ENCODE measurements at places on chromosomes 5 and 9. TPM values are rescaled to one million over a fixed set of nuclear protein-coding genes. Genes with fewer than 3 reads are reported as not detected.

The SLC1A3 gene
- 21.8 TPM for total RNA-seq

The NELFB gene
- total RNA-seq, result 36.5 TPM

The HK3 gene
- 4.7 TPM for total RNA-seq

The CEP72 gene
- 5.0 TPM for total RNA-seq

The HTR4 gene
- 16.1 TPM for total RNA-seq

The MAN2A1 gene
- 58.4 TPM for total RNA-seq

The CXCL14 gene
- 16.1 TPM for total RNA-seq

The GCNT1 gene
- total RNA-seq, result 10.0 TPM

The FYB1 gene
- 15.5 TPM for total RNA-seq

The SLC22A4 gene
- 0.49 TPM for total RNA-seq

The ABLIM3 gene
- total RNA-seq, result 6.8 TPM

The ACTBL2 gene
- not detected for total RNA-seq

The SVEP1 gene
- total RNA-seq, result 61.2 TPM

The SYNPO gene
- total RNA-seq, result 13.3 TPM

GRCh38 chr9:125646217-125646616 is 60.8 kb downstream of the MAPKAP1 start:
- H3K4me1 ChIP-seq, result no peaks in the 10 kb centered on the region
- no peak overlapping the region for H3K4me3 ChIP-seq
- H3K27me3 ChIP-seq, result no peaks in the 10 kb centered on the region
- no peak for DNase-seq

- H3K4me1 ChIP-seq, result no peaks in the 10 kb centered on the region
- H3K27me3 ChIP-seq, result no peaks in the 10 kb centered on the region
- no peak overlapping the region for H3K4me3 ChIP-seq
- H3K27ac ChIP-seq, result no peak overlapping the region
- no peaks in the 10 kb centered on the region for H3K36me3 ChIP-seq
- no peak for DNase-seq
These were observed 60.8 kb downstream of the PTPN3 start for GRCh38 chr9:109437286-109437685.

DNA sequence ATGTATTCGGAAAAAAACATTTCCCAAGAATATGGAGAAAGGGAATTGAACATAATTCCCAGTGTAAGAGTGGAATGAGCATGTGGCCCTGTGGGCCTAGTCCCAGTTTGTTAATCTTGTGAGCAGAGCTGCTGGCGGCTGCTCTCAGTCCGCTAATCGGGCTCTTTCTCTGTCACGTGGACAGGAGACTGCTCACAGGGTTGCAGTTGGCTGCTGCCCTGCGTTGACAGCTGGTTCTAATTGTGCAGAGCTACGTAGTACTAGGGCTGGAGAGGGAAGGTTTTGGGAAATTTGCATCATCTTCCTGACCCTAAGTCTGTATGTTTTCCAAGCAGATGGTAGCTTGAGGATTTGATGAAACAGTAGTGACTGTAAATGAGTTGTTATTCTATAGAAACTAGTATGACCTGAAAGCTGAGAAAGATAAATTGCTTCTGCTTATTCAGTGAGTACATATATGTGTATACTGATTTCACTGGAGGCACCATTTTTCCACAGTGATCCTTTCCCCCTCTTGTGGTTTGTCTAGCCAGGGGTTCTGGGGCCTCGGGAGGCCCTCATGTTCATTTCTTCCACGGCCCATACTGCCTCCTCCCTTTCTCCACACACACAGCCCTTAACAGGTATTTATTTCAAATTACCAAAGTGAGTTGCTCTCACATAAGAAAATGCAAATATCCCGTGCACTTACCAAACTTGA is 100.6 kb downstream of the ANGPTL2 start:
- no peaks in the 10 kb centered on the region for H3K36me3 ChIP-seq
- no peaks in the 10 kb centered on the region for H3K27me3 ChIP-seq
- peak; percentile 98 for DNase-seq

GRCh38 chr5:120137582-120137981 is 326.5 kb upstream of the PRR16 start:
- H3K4me1 ChIP-seq, result no peaks in the 10 kb centered on the region
- no peaks in the 10 kb centered on the region for H3K27me3 ChIP-seq
- no peak overlapping the region for H3K4me3 ChIP-seq
- no peak overlapping the region for H3K27ac ChIP-seq

DNA sequence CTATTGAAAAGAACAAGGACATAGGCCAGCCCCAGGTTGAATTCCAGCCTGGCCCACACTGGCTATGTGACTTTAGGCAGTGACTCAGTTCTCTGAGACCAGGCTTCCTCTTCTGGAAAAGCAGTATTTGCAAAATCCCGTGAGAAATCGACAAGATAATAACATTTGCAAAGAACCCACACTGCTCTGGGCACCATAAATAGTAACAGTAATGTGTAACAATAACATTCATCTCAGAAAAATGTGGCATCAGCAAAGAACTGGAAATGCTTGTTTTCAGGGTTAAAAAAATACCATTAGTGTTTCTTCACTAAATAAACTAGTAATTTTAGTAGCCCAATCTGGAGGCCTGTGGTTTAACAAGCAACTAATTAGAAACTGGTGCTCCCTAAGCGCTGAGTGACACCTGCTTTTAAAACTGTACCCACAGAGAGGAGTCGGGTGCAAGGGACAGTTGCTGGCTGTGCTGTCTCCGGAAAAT is 148.4 kb downstream of the TTLL11 start:
- no peaks in the 10 kb centered on the region for H3K4me1 ChIP-seq
- no peaks in the 10 kb centered on the region for H3K36me3 ChIP-seq
- no peak overlapping the region for H3K4me3 ChIP-seq
- DNase-seq, result no peak
- H3K27me3 ChIP-seq, result no peaks in the 10 kb centered on the region

- no peak for DNase-seq
- no peak overlapping the region for H3K4me3 ChIP-seq
- no peak overlapping the region for H3K27ac ChIP-seq
- no peaks in the 10 kb centered on the region for H3K4me1 ChIP-seq
- no peaks in the 10 kb centered on the region for H3K36me3 ChIP-seq
These were observed 234.3 kb downstream of the NR3C1 start for GRCh38 chr5:143168921-143169810.

GRCh38 chr9:116269250-116269649 is 115.7 kb downstream of the PAPPA start:
- H3K36me3 ChIP-seq, result no peaks in the 10 kb centered on the region
- H3K4me1 ChIP-seq, result no peaks in the 10 kb centered on the region
- H3K27ac ChIP-seq, result no peak overlapping the region
- no peak overlapping the region for H3K4me3 ChIP-seq
- H3K27me3 ChIP-seq, result no peaks in the 10 kb centered on the region

DNA sequence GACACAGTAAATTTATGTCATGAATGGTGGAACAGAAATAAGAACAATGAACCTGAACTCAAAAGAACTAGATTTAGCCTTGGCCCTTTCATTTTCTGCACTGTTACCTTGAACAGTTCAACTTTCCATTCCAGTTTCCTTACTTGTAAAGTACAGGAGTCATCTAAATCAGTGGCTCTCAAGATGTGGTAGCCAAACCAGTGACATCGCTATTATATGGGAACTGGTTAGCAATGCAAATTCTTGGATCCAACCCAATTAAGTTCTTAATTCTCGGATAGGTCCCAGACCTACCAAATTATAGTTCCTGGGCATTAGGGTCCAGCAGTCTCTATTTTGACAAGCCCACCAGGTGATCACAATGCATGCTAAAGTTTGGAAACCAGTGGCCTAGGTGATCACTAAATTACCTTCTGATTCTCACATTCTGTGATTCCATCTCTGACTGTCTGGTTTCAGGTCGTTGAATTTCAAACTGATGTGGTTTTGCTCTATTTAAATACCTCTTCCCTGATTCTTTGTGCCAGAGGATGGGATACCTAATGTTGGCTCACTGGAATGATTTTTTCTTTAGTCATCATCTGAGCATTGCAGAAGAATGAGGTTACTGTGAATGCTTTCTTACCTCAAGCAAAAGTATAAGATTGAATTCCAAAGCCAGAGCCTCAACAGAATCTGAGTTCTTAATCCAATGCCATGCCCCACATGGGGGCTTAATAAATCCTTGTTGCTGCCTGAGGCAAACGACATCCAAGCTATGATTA is 253.8 kb downstream of the ENC1 start:
- H3K27me3 ChIP-seq, result no peaks in the 10 kb centered on the region
- H3K4me3 ChIP-seq, result no peak overlapping the region
- no peak overlapping the region for H3K27ac ChIP-seq
- H3K4me1 ChIP-seq, result no peaks in the 10 kb centered on the region
- DNase-seq, result no peak
- no peaks in the 10 kb centered on the region for H3K36me3 ChIP-seq

- no peak overlapping the region for H3K27ac ChIP-seq
- no peaks in the 10 kb centered on the region for H3K27me3 ChIP-seq
- no peaks in the 10 kb centered on the region for H3K36me3 ChIP-seq
- DNase-seq, result no peak
These were observed 232.6 kb downstream of the BNC2 start for GRCh38 chr9:16637911-16638310.

GRCh38 chr9:1207686-1208085 is 157.5 kb downstream of the DMRT2 start:
- no peak overlapping the region for H3K27ac ChIP-seq
- no peaks in the 10 kb centered on the region for H3K36me3 ChIP-seq
- DNase-seq, result no peak
- no peak overlapping the region for H3K4me3 ChIP-seq
- no peaks in the 10 kb centered on the region for H3K27me3 ChIP-seq

DNA sequence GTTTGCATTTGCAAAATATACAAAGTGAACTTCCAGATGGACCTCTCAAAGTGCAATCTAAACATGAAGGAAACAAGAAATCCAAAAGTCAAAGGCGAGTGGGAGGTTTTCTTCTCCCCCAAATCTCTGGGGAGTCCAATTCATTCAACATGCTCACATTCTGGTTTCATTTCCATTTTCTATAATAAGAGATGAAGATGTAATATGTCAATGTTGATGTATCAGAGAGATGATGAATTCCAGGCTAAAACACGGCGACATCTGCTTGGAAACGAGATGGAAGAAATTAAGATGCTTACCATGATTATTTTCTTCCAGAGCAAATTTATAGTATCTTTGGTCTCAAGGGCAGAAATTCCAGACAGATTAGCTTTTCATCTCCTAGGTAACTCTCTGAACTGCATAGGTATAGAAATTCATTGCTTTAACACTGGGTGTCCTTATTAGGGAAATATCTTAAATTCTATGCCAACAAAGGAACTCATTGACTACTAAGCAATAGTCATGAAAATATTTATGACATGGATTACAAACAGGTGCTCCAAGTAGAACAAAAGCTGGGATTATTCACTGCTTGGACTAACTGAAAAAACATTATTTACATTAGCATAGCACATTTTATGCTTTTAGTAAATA is 287.9 kb downstream of the SEC61B start:
- H3K36me3 ChIP-seq, result no peaks in the 10 kb centered on the region
- DNase-seq, result no peak
- H3K4me1 ChIP-seq, result no peaks in the 10 kb centered on the region
- H3K27me3 ChIP-seq, result no peaks in the 10 kb centered on the region
- H3K4me3 ChIP-seq, result no peak overlapping the region

GRCh38 chr9:37390759-37391158 is 31.7 kb upstream of the GRHPR start:
- H3K36me3 ChIP-seq, result no peaks in the 10 kb centered on the region
- no peaks in the 10 kb centered on the region for H3K4me1 ChIP-seq
- H3K27me3 ChIP-seq, result no peaks in the 10 kb centered on the region
- no peak for DNase-seq
- H3K4me3 ChIP-seq, result no peak overlapping the region
- no peak overlapping the region for H3K27ac ChIP-seq

- no peak overlapping the region for H3K4me3 ChIP-seq
- no peak for DNase-seq
- no peaks in the 10 kb centered on the region for H3K27me3 ChIP-seq
- no peak overlapping the region for H3K27ac ChIP-seq
- H3K4me1 ChIP-seq, result no peaks in the 10 kb centered on the region
- no peaks in the 10 kb centered on the region for H3K36me3 ChIP-seq
These were observed 65.9 kb upstream of the C5orf46 start for GRCh38 chr5:147972076-147972840.

GRCh38 chr5:159001247-159001646 is 98.5 kb downstream of the EBF1 start:
- H3K27me3 ChIP-seq, result no peaks in the 10 kb centered on the region
- peak overlapping the region; percentile 35 for H3K27ac ChIP-seq
- H3K36me3 ChIP-seq, result no peaks in the 10 kb centered on the region
- H3K4me1 ChIP-seq, result no peaks in the 10 kb centered on the region

GRCh38 chr5:115859378-115859777 is 17.6 kb downstream of the AP3S1 start:
- no peak overlapping the region for H3K4me3 ChIP-seq
- DNase-seq, result no peak
- no peak overlapping the region for H3K27ac ChIP-seq
- no peaks in the 10 kb centered on the region for H3K27me3 ChIP-seq

DNA sequence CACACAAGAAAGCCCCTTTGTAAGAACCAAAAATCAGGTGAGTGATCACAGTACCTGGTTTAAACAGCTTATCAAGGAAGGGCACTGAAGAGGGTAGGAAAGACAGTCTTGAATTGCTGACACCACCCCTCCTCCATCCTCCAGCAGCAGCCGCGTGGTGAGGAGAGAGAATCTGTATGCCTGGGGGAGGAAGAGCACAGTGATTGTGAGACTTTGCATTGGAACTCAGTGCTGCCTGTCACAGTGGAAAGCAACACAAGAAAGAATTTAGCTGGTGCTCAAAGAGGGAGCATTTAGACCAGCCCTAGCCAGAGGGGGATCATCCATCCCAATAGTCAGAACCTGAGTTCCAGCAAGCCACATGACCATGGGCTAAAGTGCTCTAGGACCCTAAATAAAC is 11.6 kb upstream of the STX17 start:
- no peak overlapping the region for H3K27ac ChIP-seq
- no peak overlapping the region for H3K4me3 ChIP-seq
- no peaks in the 10 kb centered on the region for H3K27me3 ChIP-seq
- no peak for DNase-seq
- no peaks in the 10 kb centered on the region for H3K4me1 ChIP-seq

DNA sequence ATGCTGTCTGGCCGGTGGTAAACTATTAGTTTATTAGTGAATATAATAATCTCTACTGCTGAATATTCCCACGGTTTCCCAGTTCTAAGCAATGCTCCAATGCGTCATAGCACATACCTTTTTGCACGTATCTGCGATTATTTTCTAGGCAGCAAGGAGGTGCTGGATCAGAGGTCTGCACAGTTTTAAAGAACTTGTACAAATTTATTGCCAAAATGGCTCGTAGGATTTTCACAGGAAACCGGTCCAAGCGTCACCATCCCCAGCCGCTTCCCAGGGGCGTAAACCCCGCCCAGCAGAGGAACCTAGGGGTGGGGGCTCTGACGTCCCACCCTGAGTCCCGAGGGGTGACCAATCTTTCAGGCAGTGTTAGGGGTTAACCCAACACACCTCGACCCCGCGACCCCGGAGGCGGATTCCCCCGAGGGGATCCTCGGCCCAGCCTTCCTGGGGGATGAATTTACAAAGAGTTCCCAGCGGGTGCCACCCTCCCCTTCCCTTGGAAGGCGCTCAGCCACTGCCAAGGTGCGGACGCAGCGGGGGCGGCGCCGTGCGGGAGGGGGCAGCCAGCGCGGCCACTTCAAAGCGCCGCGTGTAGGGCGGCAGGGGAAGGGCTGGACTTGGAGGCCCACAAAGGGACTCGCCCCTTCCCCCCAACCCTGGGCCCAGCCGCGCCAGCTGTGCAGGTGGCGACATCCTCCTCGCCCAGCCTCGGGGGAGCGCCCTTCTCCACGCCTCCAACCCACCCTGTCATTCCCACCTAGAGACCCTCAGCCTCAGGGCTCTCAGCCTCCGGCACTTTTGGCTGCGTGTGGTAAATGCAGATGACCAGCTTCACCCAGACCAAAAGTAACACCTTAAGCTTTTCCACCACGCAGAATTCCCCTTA is 43.5 kb upstream of the TCF7 start:
- DNase-seq, result peak; percentile 54
- no peak overlapping the region for H3K4me3 ChIP-seq
- peaks cover 8% of the 10 kb centered on the region for H3K27me3 ChIP-seq
- H3K36me3 ChIP-seq, result no peaks in the 10 kb centered on the region
- H3K27ac ChIP-seq, result no peak overlapping the region
